Upper lobe of right lung (tissue), 1 donor: ENCODE measurements at places on chromosomes 1 and 21. TPM values are rescaled to one million over a fixed set of nuclear protein-coding genes. Genes with fewer than 3 reads are reported as not detected.

DNA sequence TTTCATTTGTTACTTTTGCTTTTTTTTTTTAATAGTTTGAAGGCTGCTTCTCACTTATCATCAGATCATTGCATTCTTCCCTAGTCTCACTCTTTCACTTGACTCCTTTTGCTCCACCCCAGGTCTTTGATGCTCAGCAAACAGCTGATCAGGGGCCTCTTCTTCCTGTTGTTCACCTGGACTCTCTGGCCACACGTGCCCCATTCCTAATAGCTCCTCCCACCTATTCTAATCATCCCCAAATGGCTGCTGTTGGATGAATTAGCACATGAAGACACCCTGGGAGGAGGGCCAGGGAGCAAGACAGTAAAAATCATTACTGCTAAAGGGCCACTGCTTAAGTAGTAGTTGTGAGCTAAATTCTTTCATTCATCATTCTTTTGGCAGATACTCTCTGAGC, 119.5 kb downstream of the MAB21L3 start:
- no peak for DNase-seq

GRCh38 chr1:65526049-65526556, 105.6 kb downstream of the LEPR start:
- DNase-seq, result no peak

DNA sequence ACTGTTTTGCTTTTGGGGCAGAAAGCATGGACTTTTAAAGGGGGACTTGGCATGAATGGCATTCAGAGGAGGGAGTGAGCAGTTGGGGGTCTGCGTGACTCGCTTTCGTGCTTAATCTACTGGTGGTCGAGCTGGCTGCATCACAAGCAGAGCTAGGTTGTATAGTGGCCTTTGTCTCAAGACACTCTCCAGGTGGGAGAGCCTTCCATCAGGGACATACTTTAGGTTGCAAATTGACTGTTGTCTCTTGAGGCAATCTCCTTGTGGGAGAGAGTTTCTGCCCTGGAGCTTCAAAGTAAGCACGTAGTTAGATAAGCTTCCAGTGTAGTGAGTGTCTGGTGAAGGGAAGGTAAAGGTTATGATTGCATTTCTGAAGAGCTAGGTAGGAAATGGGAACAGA, 93.9 kb downstream of the C1orf21 start:
- DNase-seq, result no peak

DNA sequence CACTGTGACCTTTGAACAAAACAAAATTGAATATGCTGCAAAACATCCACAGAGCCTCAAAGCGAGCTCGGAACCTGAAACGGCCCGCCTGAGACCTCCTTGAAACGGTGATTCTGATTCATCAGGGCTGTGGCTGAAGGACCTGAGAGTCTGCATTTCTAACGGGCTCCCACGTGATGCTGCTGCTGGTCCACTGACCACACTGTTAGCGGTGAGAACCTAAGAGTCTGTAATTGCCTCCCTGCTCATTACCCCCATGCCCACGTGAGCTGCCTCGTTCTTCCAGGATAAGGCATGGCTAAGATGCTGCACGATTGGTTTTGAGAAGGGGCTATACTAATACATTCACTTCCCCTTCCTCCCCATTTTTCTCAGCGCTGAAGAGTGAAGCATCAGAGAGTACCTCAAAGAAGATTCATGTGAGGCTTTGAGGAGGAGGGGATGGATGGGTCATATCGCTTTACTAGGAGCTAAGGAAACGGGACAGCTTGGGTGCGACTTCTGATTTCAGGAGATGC, 9.7 kb downstream of the TLR5 start:
- DNase-seq, result no peak

GRCh38 chr1:181117648-181118449, 29.3 kb downstream of the IER5 start:
- DNase-seq, result peak; percentile 85

DNA sequence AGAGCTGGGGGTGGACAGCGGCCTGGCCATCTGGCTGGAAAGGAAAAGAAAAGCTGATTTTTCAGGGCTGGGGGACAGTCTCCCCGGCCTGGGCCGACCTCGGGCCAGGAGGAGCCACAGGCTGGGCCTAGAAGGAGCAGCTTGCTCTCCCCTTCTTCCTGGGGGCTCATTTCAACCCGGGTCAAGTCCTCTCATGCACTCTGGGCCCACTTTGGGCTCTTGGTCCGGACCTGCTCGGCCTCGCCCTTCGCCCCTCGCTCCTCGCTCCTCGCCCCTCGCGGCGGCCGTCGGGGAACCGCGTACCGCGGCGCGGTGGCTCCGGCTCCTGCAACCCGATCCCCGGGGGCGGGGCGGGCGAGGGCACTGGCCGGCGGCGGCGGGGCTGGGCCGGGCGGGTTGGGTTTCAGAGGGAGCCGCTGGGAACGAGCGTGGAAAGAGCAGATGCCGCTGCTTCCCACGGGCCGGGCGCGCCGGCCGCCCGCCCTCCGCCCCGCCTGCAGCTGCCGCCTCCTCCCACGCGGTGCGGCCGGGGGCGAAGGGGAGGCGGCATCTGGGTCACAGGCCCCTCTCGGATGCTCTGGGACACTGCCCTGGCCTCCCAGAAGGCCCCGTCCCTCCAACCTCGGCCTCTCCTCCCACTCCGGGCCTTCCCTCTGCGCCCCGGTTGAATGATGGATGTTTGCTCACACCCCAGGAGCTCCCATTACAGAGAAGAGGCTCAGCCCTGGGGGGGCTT, 6.6 kb downstream of the HEYL start:
- DNase-seq, result peak; percentile 79

- no peak for DNase-seq
These were observed 170.1 kb downstream of the SIPA1L2 start for GRCh38 chr1:232459826-232460225.

GRCh38 chr1:192615055-192615454, 20.9 kb upstream of the RGS13 start:
- no peak for DNase-seq

GRCh38 chr1:88655685-88656299, 28.3 kb upstream of the PKN2 start:
- DNase-seq, result no peak

DNA sequence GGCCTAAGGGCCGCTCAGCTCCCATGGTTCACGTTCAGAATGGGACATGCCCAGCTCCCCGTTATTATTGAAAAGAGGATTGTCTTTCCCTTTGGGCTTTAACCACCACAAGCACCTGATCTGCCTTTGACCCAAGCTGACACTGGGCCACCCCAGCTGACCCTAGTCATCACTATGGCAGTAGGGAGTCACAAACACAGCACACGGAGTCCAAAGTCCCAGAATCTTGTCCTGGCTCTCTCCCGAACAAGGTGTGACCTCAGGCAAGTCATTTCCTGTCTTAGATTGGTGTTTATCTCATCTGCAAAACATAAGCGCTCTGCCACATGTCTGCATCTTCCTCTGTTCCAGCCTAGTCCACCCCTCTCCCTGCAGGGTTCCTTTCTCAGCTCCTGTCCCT, 31.5 kb downstream of the IGFN1 start:
- no peak for DNase-seq

DNA sequence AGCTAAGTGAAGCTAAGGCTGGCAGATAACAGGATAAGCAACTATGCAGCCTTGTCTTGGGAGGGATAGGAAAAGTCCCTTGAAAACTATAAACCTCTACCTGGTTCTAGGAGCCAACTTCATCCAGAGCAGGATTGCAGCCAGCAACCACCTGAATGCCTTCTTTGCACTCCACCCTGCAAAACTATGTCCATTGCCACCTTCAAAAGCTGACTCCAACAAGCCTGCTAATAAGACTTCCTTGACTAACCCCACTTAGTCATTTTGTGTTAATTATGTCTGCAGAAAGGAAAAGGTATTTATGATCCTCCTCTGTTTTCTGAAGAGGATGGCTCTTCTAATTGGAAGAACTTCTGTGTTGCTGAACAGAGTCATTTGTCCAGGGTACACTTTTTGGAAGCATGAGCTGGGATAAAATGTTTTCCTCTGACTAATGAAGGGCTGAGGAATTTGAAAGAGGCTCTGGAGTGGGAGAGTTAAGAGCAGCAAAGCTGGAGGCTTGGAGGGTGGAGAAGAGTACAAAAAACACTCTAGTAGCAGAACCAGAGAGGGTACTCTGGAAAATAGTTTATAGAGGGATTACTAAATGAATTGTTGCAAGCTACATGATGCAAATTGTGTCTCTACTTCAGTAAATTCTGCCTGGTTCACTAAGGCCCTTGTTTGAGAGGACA, 9.6 kb upstream of the RIMKLA start:
- DNase-seq, result no peak

FCRL1 gene
- total RNA-seq, result 1.4 TPM

AKNAD1 gene
- 0.67 TPM for total RNA-seq
